ENCODE measurements at places on chromosomes 4 and X.
A peak's percentile ranks its signal among the peaks of the same experiment; 100 is the strongest.

DNA sequence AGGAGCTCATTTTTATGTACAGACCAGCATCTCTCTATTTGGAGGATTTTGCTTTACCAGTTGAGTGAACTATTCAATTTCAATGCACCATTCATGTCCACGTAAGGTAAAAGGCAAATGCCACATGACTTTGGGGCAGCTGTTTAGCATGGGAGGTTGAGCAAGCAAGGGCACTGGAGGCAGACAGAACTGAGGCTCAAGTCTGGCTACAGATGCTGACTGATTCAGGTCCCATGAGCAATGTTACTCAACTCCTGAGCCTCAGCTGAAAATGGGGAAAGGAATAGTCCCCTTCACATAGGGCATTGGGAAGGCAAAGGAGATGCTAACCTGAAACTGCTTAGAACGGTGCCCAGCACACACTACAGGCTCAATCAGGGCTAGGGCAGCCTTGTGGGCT is 93.0 kb upstream of the MTM1 start:
- no peak for DNase-seq

DNA sequence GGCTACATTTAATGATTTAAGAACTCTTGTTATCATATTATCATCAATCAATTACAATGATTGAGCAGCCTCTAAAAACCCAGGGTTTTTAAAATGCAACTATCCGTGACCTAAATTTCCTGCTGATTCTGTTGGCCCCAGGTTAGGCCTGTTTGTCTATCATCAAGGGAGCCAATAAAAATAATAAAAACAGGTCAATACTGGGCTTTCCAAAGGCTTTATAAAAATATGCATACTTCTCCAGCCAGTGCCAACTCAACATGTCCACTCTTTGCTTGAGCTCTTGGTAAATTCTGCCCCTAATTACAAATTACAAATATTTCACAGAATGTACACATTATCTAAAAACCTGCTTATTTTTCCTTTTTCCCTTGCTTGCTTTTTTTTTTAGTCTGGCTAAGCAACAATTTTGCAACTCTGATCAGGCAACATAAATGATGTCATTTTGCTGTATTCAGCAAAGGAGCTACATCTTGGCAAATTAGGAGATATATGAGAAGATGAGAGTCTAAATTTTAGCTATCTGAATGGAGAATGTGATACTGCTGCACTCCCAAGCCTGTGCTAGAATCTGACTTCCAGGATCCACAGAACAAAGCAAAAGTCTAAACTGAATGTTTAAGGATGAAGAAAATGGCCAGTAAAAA is 204.0 kb downstream of the SCFD2 start:
- no peak for DNase-seq

DNA sequence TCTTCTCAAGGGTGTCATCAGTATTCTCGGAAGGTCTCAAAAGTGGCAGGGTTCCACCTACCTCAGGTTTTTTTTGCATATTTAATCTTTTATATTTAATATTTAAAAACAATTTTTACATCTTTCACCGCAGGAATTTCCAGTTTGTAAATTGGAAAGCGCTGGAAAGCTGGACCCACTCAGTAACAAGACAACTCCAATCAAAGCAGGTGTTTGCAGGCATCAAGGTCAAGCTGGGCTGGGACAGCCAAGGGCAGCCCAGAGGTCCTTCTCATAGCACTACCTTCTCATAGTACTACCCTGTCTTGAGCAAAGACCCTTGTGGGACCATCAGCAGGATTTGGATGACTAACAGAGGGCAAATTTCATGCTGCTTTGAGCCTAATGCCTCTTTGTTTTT is 160.1 kb downstream of the TET2 start:
- DNase-seq, result no peak

GRCh38 chr4:131370846-131371245 is 1778.2 kb upstream of the PCDH10 start:
- no peak for DNase-seq

DNA sequence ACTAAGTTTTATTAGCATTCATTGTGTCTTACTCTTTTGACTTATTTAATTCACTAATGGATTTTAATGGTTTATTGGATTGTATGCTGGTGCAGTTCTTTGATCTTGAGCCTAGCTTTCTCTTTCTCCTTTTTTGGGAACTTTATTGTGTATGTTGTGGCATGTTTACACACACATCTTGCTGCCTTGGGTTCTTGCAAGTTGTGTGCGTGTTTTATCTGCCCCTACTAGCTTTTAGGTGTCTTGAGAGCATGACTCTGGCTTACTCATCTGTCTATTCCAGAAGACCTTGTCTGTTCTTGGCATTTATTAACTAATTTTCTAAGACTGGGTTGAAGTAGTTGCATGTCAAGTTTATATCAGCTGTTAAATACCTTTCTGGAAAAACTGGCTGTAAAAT is 2.7 kb downstream of the TMEM165 start:
- no peak for DNase-seq

DNA sequence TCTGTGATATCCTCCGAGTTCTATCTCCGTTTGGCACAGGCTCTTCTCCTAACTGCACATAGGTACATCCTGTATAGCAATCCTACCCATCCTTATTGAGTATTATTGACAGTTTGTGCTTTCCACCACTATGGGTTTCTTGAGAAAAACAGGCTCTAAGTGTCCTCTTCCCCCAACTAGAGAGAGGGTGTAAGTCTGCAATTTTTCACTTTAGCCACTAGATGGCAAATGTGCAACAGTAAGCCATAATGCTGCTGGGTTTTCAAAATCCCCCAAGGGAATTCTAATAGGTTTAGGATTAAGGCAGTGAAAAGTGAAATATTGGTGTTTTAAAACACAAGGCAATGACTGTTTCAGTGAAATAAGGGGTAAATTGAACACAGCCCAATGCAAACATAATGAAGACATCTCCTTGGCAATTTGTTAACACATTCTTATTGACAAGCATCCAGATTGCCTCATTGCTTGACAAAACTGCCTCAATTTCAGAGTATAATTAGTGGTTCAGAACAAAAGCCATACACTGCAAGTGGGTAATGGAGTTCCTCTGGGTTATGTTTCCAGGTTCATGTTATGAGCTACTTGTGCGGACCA is 239.0 kb upstream of the HTR2C start:
- no peak for DNase-seq

DNA sequence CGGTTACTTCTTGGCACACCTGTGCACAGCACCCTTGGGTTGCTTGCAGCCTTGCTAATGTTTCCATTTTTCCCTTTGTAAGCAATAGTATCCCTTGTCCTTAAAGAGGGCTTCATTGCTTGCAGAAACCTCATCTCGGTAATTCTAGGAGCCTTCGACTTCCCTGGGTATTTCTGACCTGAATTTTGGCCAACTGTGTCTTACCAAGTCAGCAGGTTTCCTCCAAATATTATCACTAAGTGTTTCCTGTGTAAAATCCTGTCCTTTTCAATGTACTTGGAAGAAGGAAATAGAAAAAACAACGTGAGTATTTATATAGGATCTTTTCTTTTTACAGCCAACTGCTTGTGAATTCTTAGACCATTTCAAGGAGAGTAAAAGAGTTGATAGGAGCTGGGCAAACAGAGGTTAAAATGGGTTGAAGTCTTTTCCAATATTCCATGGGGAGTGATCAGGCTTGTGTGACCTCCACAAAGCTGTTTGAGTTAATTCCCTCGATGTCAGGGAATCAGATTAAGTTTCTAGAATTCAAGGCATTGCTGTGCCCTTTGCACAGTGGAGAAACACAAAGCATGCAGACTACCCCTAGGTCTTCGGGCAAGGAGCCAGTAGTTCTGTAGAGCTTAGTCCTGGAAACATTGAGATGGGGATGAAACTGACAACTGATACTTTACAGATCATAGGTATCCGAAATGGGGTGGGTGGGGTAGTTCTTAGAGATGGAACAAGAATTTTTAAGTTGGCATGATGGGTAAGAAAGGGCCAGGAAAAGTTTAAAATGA is 209.9 kb downstream of the CPE start:
- no peak for DNase-seq

DNA sequence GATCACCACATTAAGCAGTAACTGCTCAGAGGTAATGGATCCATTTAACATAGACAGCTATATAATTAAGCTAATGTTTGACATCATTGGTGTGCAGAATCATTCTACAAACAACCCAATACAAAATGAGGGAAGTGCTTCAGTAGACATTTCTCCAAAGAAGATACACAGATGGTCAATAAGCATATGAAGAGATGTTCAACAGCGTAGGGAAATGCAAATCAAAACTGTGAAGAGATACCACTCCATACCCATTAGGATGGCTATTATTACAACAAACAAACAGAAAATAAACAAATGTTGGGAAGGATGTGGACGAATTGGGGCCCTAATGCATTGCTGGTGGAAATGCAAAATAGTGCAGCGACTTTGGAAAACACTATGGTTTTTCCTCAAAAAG is 294.6 kb downstream of the ANK2 start:
- DNase-seq, result no peak

GRCh38 chr4:137421796-137422195 is 110.5 kb downstream of the PCDH18 start:
- DNase-seq, result no peak

DNA sequence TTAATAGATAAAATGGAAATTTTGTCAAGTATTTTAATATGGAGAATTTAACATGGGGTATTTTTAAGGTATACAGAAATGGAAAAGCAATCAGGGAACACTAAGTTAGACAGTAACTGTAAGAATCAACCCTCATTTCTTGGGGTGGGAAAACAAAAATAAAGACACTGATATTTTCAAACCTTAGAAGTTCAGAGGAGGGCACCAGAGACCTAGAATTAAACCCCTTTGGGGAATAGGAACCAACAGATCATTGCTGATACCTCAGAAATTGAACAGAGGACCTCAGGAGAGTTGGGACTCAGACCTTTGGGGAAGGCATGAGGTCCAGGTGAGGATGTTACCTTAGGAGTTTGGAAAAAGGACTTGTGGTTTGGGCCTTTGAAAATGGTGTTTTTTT is 435.6 kb downstream of the TMA16 start:
- DNase-seq, result no peak

DNA sequence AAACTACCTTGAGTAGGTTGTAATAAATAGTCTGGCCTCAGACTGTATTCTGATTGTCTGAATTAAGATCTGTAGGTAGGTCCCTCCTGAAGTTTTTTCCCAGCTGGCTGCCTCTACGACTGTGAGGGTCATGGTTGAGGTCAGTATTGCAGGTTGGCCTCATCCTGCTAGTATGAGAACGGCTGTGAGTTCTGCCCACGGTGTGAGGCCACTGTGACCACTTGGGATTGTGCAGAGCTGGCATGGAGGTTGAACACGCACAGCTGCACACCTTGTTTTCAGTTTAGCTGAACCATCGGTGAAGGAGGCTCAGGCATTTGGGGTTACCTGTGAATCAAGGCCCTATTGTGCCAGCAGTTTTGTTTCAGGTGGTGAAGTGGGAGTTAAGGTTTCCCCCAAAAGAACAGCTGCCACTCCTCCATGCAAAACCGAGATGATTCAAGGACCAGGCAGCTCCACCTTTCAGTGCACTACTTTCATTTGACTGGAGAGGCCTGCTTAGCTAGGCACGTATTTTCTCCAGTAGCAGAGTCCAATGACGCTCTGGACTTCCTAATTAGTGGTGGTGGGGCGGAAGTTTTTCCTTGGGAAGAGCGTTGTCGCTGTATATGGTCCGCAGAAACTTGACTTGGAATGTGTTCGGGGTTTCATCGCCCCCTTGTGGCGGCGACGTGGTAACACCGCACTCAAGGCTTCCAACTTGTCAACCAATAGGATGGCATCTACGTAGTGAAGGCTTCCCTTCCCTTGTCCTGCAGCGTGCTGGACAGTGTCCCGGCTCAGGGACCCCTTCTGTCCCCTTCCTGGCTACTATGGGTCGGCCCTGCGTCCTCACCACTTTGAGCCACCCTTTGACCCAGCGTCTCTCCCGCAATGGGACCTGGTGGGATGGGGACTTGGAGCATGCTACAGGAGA is 13.8 kb downstream of the CMC4 start:
- DNase-seq, result peak; percentile 19

DNA sequence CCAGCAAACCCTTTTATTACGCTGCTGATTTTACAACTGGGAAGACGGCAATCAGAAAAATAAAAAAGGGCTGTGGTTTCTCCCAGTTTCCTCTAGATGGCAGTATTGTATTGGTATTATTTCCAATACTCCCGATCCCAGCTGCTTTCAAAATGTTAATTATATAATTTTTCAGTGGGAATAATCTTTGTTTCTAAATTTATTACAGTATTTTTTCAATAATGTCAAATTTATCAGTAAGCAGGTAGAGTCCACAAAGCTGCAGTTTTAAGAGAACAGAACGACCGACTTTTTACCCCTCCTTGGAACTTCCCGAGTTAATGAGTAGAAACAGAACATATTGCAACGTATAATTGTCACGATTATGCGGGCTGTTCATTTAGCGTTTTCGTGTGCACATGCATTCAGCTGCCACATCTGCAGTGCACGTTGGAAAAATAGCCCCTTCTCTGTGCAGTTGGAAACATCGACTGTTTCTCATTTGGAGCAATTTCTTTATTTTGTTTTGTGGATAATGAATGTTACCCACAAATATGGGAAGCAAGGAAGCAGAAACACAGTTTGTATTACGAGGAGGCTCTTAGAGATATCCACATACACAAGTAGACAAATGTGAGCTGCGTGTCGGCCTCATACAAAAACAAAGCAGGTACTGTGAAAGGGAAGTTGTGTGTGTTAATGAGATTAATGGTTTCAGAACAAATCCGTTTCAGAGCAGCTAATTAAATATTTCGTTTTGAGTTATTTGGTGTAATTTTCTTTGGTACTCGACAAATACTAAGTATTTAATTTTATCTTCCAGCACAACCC is 188.0 kb downstream of the STIM2 start:
- no peak for DNase-seq

DNA sequence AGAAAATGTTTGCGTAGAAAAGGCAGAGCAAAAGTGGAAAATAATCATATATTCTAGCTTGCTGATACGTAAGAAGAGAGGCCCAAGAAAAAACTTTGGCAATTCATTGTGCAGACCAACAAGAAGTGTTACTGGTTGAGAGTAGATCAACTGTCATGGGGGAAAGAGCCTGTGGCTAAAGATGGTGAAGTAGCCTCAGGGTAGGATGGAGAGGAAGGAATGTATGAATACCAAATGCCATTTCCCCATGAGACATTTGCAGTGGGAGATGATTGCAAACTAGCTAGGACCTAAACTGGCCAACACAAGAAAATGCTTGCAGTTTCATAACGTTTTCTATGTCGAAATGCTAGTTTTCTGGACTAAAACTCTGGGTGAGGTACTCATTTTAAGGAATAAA is 47.7 kb upstream of the ADGRL3 start:
- no peak for DNase-seq

GRCh38 chrX:46649421-46650260 is 76.1 kb downstream of the CHST7 start:
- no peak for DNase-seq

- DNase-seq, result no peak
These were observed 56.7 kb downstream of the STOX2 start for GRCh38 chr4:183961795-183962194.

DNA sequence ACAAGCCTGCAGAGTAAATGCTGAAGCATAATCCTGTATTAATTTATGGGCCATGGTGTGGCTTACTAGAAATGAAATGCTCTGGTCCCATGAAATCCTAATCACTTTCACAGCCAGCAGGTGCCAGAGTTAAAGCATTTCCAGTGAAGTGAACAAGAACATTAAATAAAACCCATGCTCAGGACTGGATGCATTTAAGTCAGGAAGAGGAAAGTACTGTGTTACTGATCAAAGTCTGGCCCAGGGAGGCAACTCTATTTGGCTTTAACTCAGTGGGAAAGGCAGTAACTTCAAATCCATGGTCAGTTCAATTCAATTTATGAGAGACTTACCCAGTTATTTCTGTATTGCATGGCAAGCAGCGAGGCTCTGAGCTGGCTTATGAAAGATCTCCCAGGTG is 29.2 kb downstream of the AGA start:
- DNase-seq, result no peak

- DNase-seq, result no peak
These were observed 143.5 kb downstream of the MGST2 start for GRCh38 chr4:139808808-139809756.

Measured in activated CD8-positive, alpha-beta memory T cell treated with anti-CD3 and anti-CD28 coated beads for 1 hour (primary cell).